Posterior vena cava (tissue), 2 donors: ENCODE measurements at places on chromosomes 3 and 15. TPM values are rescaled to one million over a fixed set of nuclear protein-coding genes. Genes with fewer than 3 reads are reported as not detected.

GRCh38 chr15:70559265-70560239 lies 203.8 kb downstream of the UACA start:
- no peak for DNase-seq

GRCh38 chr3:43522727-43523362 lies 99.0 kb downstream of the ANO10 start:
- DNase-seq = no peak

GRCh38 chr3:59862686-59863085 lies 812.9 kb upstream of the CFAP20DC start:
- no peak for DNase-seq

GRCh38 chr3:179701176-179701827 lies 48.5 kb downstream of the USP13 start:
- no peak for DNase-seq

C3orf85 gene
- not detected for total RNA-seq

- no peak for DNase-seq
Measured at GRCh38 chr15:82812994-82813393, 3.6 kb downstream of the WHAMM start.

DNA sequence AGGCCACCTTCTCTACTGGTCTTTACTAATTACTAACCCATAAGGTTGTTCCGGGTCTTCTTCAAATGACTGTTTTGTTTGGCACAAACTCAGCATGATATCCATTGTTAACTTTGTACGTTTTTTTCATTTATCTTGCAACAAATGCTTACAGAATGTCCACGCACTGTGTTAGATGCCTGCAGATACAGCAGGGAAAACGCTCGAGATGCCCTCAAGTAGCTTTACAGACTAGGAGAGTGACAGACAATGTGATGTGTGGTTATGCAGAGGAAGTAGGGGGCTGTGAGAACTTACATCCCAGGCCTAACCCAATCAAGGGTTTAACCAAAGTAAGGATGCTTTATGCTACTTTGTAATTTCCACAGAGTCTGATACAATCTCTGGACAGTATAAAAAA lies 949 bp upstream of the RFC4 start:
- no peak for DNase-seq

DNA sequence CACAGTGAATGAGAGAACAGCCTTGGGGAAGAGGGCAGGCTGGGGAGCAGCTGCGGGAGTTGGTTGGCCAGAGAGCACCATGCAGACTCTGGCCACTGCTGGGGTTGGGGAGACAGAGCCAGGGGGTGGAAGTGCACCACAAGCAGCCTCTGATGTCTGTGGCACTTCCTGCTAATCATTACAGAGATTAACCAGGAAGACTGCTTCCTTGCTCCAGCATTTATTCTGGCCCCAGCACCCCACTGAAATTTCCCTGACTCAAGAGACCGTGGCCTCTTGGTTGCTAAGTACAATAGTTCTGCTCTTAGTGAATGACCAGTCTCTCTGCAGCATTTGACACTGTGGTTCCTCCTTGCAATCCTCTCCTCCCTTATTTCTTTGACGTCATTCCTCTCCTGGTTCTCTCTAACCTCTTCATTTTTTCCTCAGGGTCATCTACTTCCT lies 266.2 kb upstream of the ROPN1 start:
- DNase-seq = no peak

SLC2A2 gene
- not detected for total RNA-seq

NOX5 gene
- 0.09 TPM for total RNA-seq

CPNE4 gene
- total RNA-seq = not detected

C3orf22 gene
- not detected for total RNA-seq

DNA sequence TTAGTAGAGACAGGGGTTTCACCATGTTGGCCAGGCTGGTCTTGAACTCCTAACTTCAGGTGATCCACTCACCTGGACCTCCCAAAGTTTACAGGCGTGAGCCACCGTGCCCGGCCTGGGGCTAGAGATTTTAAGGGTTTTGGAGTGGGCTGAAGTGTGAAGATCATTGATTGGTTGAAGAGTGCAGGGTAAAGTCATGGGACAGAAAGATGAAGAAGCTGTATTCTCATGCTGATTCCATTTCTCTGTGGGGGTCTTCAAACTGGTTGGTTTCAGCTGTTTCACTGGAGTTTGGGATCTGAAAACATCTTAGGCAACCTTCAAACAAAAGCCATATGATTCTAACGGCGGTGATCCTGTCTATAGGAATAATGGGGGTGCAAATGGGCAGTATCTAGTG lies 52.1 kb downstream of the GATM start:
- no peak for DNase-seq

DNA sequence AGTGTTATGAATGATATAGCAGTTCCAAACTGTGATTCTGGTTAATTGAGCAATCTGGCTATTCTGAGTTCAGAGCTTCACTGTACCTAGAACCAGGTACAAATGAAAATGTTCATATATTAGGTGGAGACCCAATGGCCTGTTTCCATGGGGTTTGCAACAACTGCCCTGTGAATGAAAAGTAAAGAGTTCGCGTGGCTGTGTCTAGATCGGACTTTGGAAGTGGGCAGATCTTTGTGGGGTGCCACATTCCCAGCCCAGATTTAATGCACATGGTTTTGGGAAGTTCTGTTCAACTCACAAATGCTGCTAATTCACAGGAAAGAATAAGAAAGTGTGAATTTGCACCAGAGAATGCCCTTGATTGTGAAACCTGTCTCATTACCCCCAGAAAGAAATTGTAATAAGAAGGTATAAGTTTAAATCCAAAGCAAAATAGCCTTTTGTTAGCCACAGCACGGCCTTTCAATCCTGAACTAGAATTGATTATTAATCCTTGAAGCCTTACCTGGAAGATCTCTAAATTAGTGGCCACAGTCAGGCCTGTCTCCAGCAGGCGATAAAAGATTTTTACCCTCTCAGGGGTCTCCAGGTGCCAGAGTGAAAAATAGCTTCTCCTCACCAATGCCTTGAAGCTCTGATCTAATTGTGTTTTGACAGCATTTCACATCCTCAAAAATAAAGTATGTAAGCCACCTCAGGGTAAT lies 22.6 kb downstream of the WHAMM start:
- DNase-seq = no peak
